Stimulated activated CD4-positive, alpha-beta T cell treated with anti-CD3 and anti-CD28 coated beads, Interleukin-1b, Interleukin-23, amount 100 ng/mL, for 48 hours (primary cell): ENCODE measurements at places on chromosomes 5 and 9.

DNA sequence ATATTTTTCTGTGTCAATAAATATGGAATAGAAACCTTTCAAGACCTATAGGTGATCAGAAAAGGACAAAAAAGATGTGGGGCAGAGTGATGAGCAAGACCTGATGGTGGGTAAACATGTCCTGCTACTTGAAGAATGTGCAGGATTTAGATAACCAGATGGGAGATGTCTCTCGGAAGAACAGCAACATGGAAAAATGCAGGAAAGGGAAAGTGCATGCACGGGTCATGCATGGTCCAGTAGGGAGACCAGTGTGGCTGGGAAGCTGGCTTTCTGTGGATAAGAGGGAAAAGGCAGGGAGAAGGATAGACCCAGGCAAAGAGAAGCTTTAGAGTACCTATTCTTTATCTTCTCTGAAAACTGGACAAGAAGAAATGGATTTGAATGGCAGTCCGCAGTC, 7.1 kb upstream of the CAST start:
- no peak for DNase-seq

GRCh38 chr9:110073356-110073905, 134.5 kb downstream of the C9orf152 start:
- DNase-seq = no peak

DNA sequence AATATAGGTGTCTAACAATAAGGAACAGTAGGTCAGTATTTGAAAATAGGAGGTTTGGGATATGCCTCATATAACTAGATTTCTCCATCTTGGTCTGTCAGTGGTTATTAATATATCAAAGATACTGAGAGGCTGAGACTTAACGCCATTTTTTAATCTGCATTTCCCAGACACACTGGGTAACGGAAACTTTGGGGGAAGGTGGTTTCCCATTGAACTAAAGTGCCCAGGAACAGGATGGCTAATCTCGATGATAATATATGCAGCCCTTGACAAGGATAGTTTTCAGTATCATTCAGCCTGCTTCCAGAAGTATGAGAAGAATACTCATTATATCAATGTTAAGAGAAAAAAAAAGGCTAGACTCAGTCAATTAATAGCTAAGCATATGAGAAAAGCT, 30.7 kb downstream of the EFNA5 start:
- DNase-seq = no peak

- DNase-seq = peak; percentile 34
Observed at GRCh38 chr5:161546470-161547301, at the start of gene GABRB2. TSS of gene GABRB2 (minus strand) at chr5:161546725. CDS start at chr5:161546643, 82 bp downstream.

GRCh38 chr5:35938568-35939227, at the start of gene CAPSL:
TSS of gene CAPSL (minus strand) at chr5:35938622. CDS start at chr5:35921120, 17,502 bp downstream.
- no peak for DNase-seq

DNA sequence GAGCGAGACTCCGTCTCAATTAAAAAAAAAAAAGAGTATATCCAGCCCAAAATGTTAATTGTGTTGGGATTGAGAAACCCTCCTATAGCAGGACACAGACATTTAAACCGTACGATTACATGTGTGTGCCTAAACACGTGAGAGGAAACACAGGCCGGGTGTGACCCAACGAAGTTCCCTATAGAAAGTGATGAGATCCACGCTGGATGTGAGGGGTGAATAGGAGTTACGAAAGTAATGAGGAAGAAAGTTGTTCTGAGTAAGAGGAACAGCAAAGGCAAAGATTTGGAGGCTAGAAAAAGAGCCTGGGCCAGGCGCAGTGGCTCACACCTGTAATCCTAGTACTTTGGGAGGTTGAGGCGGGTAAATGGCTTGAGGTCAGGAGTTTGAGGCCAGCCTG, 13.6 kb downstream of the NAIF1 start:
- DNase-seq = no peak
